ENCODE measurements at places on chromosomes 3 and 15. TPM values are rescaled to one million over a fixed set of nuclear protein-coding genes. Genes with fewer than 3 reads are reported as not detected.

The ARGFX gene
- total RNA-seq, result not detected

The VIPR1 gene
- total RNA-seq, result 2.0 TPM

The VEPH1 gene
- total RNA-seq, result 19.1 TPM

The CATSPER2 gene
- total RNA-seq, result 12.8 TPM

The SLCO2A1 gene
- 4.4 TPM for total RNA-seq

The LRTM1 gene
- not detected for total RNA-seq

The MON1A gene
- total RNA-seq, result 9.6 TPM

The FANCD2OS gene
- total RNA-seq, result not detected

The SPG21 gene
- total RNA-seq, result 47.4 TPM

The GABRB3 gene
- 73.9 TPM for total RNA-seq

GRCh38 chr3:131895766-131896165 is 139.0 kb downstream of the CPNE4 start:
- no peak for DNase-seq

- DNase-seq, result no peak
These were observed 69.8 kb downstream of the FGF7 start for GRCh38 chr15:49492830-49493229.

DNA sequence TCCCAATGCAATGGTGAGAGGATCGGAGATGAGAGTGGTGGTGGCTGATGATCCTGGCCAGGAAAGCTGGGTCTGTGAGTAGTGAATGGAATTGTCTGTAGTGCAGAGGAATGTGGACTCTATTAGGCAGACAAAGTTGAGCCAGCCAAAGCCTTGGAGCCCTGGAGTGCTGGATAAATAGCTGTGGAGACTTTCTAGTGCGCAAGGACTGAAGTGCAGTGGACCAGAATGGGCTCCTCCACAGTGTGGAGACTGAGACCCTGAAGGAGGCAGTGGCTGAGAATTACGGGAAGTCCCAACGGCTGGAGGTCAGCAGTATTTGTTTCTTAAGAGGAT is 874 bp downstream of the ZNF662 start:
- DNase-seq, result no peak

DNA sequence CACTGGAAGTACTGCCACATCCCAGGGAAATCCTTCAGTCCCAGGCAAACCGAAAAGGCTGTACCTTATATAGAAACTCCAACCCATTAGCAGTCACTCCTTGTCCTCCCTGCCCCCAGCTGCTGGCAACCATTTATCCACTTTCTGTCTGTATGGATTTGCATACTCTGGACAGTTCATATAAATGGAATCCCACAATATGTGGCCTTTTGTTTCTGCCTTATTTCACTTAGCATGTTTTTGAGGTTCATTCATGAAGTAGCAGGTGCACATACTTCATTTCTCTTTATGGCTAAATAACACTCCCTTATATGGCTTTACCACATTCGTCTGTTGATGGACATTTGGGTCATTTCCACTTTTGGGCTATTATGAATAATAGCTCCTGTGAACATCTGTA is 51.6 kb upstream of the CMTM8 start:
- DNase-seq, result no peak

- no peak for DNase-seq
These were observed 550.0 kb downstream of the AGBL1 start for GRCh38 chr15:86629409-86630356.

DNA sequence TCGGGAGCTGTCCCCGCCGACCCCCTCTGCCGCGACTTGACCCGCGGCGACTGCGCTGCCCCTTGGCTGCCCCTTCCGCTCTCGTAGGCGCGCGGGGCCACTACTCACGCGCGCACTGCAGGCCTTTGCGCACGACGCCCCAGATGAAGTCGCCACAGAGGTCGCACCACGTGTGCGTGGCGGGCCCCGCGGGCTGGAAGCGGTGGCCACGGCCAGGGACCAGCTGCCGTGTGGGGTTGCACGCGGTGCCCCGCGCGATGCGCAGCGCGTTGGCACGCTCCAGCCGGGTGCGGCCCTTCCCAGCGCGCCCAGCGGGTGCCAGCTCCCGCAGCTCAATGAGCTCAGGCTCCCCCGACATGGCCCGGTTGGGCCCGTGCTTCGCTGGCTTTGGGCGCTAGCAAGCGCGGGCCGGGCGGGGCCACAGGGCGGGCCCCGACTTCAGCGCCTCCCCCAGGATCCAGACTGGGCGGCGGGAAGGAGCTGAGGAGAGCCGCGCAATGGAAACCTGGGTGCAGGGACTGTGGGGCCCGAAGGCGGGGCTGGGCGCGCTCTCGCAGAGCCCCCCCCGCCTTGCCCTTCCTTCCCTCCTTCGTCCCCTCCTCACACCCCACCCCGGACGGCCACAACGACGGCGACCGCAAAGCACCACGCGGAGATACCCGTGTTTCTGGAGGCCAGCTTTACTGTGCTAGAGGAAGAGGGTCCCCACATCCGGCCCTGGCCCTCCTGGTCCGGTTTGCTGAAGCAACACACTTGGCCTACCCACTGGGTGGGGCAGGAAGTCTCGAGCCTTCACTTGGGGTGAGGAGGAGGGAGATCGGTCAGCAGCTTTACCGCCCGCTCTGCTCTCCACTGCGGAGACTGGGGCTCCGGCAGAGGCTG is at the start of gene RASSF1:
Gene RASSF1, minus strand, starts transcription at position 389 of the 882 bp plus-strand sequence. Its CDS starts 31 bp downstream, at position 358.
- peak; percentile 63 for DNase-seq

- DNase-seq, result no peak
These were observed 202.3 kb upstream of the SLCO3A1 start for GRCh38 chr15:91651251-91651650.

DNA sequence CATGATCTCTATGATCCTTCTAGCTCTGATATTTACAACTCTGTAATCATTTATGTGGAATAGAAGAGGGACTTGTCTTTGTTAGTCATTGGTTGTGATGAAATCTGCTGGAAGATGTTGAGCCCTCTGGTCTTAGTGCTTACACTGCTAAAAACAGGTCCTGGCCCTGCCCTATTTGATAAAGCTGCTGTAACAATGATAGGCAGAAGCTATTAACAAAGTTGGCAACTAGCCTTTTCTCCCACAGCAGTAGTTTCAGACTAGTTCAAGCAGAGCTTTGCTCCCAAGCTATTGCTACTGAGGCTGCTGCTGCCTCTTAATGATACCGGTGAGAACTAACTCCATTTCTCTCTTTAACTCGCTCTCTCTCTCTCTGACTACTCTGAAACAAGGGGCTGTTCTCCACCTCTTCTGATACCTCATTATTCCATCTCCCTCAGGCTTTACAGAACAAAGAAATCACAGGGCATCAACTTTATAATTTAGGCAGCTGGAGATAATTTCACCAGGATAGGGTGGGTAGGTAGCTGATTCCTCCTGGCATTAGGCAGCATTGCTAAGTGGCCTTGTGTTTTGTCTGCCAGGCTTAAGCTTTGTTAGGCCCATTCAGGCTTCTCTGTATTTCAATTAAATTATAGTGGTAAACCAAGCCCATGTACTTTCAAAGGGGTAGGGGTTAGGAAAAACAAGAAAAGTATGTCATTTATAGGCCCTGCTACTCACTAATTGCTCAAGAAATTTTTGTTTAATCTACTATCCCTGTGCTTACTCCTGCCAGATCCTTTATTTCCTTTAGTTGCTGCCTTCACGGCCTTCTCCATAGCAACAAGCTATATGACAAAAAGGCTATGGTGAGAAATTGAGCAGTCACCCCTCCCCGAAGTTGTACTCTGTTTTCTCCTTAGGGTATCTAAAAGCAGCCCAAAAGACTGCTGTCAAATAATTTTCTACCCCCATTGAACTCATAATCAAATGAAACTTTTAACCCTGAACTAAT is 139.6 kb downstream of the RBPMS2 start:
- peak; percentile 21 for DNase-seq

DNA sequence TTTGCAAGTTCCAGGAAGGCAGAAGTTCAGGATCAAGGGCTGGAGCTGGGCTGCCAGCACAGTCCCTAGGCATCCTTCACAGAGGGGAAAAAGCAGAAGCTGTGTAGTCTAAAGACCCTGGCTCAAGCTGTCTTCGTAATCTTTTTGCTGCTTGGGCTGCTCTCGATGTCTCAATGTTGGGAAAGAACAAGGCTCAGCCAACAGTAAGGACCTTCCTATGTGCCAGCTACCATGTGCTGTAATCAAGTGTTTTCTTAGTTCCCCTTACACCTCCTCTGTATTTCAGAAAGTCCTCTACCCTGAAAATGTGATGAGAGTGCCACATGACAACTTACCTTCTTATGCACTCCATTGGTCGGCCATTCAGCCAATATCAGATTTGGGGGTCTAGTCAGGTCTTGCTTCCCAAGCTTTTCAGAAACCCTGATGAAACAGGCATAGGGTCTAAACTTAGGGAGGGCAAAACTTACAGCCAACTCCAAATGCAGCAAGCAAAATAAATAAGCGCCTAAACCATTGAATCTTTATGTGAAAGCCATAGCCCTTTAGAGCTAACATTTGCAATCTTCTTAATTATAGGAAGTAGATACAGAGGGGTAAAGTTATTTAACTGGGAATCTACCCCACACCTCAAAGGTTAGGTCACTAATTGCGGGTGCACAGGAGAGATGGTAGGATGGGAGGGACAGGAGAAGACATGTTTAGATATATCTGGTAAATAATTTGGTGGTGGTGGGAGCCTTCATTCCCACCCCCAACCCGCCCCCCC is 1.2 kb upstream of the EDEM1 start:
- DNase-seq, result no peak

DNA sequence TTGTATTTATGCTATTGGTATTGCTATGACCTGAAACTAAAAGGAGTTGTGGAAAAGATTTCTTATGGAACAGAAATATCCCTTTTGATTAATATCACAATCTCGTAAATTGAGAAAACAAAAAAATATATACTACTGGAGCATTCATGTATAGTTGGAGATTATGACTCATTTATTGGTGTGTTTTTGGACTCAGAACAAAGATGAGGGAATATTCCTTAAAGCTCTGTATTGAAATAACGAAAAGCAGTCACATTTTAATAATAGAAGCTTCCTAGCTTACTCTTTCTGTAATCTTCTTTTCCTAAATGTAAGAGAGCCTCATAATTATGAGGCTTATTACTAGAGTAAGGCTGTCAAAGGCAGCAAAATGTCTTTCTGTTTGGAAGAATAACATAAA is 14.3 kb downstream of the CTNNB1 start:
- no peak for DNase-seq

GRCh38 chr3:32751377-32751776 is 66.4 kb downstream of the CNOT10 start:
- DNase-seq, result no peak

GRCh38 chr15:48617619-48618018 is 27.9 kb downstream of the FBN1 start:
- no peak for DNase-seq

- DNase-seq, result peak; percentile 7
These were observed 234.8 kb downstream of the CHST2 start for GRCh38 chr3:143354342-143354741.

GRCh38 chr3:6697722-6698121 is 163.2 kb upstream of the GRM7 start:
- no peak for DNase-seq

- no peak for DNase-seq
These were observed 24.3 kb upstream of the PLXNA1 start for GRCh38 chr3:126958638-126959085.

DNA sequence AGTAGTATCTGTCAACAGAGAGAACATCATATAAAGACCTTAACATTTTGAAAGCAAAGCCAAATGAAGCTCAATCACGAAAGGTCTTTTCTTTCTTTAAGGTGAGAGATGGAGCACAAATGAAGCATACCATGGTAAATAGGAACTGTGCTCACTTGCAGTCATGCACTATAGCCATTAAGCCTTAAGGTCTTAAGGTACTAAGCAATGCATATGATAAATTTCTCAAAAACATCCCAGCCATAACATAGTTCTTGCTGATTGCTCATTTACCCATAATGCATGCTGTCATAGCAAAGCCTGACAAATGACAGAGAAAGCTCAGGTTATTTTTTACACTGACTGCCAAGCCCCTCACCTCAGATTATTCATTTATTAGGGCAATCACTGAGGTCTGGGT is 214.5 kb downstream of the MECOM start:
- no peak for DNase-seq

DNA sequence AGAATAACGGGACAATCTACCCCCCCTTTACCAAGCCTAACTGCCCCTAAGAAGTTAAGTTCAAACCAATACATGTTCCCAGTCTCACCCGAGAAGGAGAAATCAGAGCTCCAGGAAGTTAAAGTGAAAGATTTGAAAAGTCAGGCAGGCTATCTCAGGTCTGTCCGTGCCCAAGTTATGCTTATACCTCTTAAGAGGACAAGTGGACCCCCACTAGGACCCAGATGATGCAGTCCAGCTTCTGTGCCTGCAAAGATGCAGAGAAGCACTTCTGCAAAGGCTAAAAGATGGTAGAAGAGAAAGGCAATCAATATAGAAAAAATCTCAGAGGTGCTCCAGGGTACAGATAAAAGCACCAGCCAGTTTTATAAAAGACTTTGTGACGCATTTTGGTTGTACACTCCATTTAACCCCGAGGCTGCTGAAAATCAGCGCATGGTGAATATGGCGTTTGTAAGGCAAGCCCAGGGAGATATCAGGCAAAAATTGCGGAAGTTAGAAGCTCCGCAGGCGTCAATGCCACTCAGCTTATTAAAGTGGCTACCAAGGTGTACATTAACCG is 9.8 kb upstream of the SLC9C1 start:
- DNase-seq, result no peak

- DNase-seq, result no peak
These were observed 14.5 kb upstream of the CCDC33 start for GRCh38 chr15:74221399-74222239.

DNA sequence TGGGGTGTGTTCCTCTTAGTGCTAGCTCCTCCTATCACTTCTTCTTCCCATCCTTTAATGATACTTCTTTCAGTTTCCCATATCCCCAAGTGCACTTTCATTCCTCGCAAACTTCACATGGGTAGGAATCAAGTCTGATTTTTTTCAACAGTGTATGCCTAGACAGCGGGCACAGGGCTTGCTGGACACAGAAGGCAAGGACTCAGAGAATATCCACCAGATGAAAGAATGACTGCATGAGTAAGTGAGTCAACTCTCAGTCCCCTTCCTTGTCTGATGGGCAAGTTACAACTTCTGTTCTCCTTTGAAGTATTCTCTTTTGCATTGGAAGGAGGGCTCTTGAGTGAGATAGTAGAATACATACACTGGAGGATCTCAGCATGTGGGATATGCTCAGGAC is 3.1 kb upstream of the SQOR start:
- DNase-seq, result no peak

DNA sequence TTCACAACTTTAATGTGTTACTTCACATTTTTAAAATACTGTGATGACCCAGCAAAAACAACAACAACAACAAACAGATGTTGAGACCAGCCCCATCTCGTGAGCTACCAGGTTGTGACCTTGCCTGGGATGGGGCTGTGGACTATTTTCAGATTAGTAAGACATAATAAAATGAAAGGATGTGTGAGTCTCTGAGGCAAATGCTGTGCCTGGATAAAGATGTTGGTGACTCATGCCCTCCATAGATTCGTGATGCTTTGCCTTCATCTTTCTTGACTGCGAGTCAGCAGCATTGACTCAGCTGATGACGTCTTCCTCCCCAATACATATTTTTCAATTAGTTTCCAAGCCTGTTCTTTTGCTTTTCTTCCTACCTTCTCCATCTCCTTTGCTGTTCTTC is 453.0 kb upstream of the CFAP20DC start:
- no peak for DNase-seq

DNA sequence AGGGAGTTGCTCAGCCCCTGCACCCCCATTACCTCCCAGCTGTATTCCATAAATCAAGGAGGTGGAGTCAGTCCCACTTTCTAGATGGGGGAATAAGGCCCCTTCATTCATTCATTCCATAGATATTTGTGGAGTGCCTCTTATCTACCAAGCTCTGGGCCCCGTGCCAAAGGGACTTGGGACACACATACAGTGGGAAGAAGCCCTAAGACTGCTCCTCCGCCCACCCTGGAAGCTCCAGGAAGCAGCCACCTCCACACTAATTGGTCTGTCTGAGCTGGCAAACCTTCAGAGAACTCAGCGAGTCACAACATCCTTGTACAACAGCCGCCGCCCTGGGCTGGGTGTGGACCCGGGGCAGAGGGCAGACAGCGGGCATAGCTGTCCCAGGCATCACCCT is 6.4 kb downstream of the STRA6 start:
- no peak for DNase-seq

Data from cerebellum (tissue), 4 donors.